Activated T-helper 17 cell treated with anti-CD3 and anti-CD28 coated beads, Interleukin-2, amount 50 U/mL, for 72 hours (primary cell): ENCODE measurements at places on chromosomes 6 and 20. TPM values are rescaled to one million over a fixed set of nuclear protein-coding genes. Genes with fewer than 3 reads are reported as not detected.

DNA sequence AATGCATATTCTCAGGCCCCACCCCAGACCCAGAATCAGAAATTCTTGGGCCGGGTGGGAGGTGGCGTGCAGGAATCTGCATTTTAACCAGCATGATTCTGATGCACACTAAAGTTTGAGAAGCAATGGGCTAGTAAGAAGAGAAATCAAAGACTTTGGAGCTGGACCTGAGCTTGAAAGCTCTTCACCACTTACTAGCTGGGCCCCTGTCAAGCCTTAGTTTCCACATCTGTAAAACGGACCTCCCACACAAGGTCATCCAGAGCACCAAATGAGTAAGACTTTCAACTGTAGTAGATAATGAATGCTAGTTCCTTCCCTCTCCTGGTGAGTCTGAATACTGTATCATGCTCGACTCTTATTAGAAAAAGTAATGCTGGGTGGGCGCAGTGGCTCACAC is 87.0 kb downstream of the TBC1D7 start:
- ATAC-seq, result no peak

- ATAC-seq, result no peak
Measured at GRCh38 chr20:57162362-57162652, 104.1 kb downstream of the BMP7 start.

GRCh38 chr6:11317885-11318771 is 85.7 kb upstream of the NEDD9 start:
- peak; percentile 93 for ATAC-seq

DNA sequence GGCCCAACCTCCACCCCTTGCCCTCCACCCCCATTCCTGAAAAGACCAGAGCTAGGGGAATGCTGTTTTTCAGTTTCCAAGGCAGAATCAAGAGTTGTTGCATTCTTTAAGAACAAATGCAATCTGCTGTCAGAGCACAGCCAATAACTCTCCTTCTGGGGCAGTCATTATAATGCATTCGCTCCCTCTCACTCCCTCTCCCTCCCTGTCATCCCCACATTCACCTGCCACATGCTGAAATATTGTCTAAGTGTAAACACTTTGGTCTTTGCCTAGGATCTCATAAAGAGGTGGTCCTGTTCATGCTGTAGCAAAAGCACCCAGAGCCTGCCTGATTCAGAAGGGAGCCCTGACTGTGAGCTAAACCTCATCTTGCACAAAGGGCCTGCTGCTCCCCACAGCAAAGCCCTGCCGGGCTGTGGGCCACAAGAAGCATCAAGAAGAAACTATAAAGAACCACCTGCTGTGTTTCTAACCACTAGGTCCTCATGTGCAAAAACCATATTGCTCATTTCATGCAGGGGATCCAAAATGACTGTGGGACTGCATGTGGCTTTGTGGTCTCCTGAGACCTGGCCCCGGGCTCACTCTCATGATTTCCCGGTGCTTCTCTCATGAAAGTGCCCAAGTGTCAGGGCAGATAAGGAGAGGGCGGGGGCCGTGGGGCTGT is 85.6 kb downstream of the GPR6 start:
- ATAC-seq, result peak; percentile 52

DNA sequence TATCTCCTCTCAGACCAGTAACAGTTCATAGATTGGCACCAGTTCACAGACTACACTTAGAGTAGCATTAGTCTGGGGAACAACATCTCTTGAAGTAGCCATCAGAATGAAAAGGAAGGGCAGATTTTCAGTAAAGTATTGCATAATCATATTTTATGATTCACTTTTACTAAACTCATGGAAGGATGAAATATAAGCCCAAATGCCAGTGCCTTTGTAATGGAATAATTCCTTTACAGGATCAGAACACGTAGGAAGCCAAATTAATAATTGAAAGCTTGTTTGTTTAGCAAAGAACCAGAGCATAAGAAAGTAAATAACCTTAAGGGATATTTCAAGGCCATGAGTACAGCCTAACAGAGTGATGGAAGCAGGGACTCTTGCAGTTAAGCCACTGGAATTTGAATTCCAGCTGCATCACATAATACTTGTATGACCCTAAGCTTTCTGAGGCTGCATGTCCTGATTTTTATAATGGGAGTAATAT is 11.4 kb upstream of the LOC128125822 start:
- ATAC-seq, result no peak

DNA sequence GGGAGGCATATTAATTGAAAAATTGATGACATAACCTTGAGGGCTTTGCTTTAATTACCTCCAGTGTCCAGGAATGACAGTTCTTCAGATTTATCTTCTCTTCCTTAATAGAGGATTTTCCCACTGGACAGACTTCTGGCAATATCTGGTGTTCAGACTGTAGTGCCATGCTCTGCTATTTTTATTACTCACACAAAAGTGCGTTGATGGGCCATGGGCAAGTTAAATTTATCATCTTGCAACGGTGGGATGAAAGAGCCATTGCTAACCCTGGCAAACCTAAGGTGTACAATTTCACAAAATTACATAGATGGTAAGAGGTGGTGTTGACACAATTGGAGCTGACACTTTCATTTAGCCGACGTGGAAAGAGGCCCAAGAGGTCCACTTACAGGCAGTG is 253.7 kb upstream of the PLCB4 start:
- ATAC-seq, result no peak

DNA sequence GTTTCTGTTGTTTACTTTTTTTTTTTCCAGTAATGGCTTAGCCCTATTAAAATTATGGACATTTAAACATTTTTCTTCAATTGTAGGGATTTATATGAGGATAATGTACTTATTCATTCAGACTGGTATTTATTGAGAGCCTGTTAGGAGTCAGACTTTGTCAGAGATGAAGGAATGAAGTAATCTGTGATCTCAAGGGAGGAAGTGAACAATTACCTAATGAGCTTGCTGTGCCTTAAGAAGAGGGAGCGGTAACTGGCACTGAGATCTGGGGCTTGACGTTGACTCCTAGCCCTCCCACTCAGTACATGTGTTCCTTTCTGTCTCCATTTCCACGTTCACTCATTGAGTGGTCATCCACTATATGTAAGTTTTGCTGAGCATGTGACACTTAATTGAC is 12.6 kb downstream of the AFDN start:
- ATAC-seq, result no peak

GRCh38 chr6:154538640-154539191 is 28.2 kb upstream of the CNKSR3 start:
- ATAC-seq, result no peak

GRCh38 chr20:41650231-41650948 is 32.2 kb upstream of the CHD6 start:
- no peak for ATAC-seq

DNA sequence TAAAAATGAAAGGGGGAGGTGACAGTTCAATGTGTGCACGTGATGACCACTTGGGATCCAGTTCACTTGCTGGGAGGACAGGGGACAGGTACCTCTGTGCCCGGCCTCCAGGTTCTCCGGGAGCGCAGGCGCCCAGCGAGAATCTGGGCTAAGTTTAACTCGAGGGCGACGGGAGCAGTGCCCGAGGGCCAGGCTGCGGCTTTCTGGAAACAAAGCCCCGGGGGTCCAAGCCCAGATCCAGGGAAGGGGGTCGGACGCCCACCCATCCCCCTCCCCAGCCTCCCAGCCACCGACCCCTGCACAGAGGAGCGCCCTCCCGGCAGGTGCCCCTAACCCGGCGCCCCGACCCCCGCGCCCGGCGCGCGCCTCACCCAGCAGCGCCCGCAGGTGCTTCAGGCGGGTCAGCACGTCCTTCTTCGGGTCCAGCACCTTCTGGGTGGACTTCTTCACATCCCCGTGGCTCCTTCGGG is 405 bp downstream of the RALGAPA2 start:
- ATAC-seq, result peak; percentile 11

DNA sequence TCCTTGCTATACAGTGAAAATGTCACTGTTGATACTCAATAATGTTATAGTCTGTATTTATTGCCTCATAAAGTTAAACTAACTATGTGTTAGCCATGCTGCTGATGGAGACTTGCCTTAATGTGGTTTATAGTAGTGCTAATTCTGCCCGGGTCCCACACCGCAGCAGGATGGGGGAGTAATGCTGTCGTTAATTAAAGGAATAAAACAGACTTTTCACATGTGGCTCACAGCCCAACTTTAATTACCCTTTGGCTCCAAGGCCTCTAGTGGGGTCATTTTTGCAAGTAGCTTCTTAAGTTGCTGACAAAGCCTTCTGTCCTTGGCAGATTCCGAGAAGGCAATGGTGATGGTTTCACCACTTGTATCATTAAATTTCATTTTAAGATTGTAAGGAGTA is 634.3 kb downstream of the TBC1D32 start:
- ATAC-seq, result no peak

DNA sequence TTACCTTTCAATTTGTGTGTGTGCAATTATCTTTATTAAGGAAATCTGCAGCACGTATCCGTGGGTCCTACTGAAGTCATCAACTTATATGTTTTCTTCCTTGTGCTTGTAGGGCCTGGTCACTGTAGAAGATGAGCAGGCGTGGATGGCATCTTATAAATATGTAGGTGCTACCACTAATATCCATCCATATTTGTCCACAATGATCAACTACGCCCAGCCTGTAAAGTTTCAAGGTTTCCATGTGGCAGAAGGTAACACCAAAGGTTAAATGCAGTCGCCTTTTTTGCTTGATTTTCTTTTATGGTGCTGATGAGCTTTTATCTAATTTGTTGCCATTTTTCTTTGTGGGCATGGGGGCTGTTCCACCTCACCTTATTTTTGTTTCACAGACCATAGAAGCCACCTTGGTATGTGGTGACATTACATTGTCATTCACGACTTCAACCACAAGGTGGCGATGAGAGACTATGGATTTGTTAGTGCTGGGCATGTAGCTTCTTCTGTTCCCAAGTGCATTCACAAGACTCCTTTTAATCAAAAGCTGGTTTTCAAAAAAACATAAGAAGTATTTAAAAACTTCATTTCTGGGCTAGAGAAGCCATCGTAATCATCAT is 106.5 kb upstream of the LAMP5 start:
- peak; percentile 56 for ATAC-seq

DNA sequence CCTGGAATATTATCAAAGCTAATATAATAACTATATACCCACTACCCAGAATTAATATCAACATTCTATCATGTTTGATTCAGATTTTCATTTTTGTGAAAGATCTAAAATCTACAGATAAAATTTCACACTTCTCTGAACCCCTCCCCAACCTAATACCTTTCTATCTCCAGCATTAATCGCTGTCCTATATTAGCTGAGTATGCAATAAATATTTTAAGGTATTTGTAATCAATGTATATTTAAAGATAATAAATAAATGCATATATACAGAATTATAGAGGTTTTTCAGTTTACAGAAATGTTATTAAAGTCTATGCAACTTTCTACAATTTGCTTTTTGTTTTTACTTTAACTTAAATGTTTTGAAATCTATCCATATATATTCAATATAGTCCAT is 156.7 kb upstream of the NRSN1 start:
- ATAC-seq, result no peak

DNA sequence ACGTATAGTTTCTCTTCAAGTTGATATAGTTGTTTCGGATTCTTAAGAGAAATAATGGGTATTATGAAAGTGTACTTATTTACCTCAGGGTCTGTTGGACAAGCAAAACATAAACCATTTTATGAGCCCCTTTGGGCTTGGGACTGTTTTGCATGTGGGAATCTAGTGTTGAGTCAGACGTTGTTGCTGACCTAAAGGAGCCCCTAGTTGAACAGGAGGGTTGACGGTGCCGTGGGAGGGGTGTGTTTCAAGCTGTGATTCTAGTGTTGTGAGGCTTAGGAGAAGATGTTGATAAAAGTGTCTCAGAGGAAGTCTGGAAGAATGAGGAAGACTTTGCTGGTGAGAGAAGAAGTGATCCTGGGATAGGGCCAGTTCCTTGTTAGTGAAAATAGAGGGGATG is 140.0 kb downstream of the ARID1B start:
- ATAC-seq, result no peak

GRCh38 chr6:15061180-15061641 is 184.7 kb upstream of the JARID2 start:
- no peak for ATAC-seq

- peak; percentile 39 for ATAC-seq
Measured at GRCh38 chr20:8368670-8369069, 236.6 kb downstream of the PLCB1 start.

- ATAC-seq, result no peak
Measured at GRCh38 chr20:62347151-62347404, 20.0 kb downstream of the LAMA5 start.

DNA sequence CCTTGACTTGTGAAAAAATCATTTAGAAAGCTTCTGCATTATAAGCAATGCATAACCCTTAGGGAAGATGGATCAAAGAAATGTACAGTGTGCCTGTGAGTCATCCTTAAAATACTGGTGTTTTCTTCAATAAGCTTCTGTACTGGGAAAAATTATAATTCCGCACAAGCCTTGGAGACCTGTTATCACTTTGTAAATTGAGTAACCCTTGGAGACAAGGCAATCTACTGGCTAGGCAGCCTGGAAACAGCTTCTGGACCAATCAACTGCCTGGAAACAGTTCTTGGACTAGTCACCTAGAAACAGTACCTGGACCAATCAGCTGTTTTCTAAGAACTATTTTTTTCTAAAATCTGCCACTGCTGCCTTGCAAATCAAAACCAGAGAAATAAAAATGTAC is 25.8 kb upstream of the RNGTT start:
- no peak for ATAC-seq

- ATAC-seq, result no peak
Measured at GRCh38 chr6:50851049-50851845, 32.6 kb downstream of the TFAP2B start.

DNA sequence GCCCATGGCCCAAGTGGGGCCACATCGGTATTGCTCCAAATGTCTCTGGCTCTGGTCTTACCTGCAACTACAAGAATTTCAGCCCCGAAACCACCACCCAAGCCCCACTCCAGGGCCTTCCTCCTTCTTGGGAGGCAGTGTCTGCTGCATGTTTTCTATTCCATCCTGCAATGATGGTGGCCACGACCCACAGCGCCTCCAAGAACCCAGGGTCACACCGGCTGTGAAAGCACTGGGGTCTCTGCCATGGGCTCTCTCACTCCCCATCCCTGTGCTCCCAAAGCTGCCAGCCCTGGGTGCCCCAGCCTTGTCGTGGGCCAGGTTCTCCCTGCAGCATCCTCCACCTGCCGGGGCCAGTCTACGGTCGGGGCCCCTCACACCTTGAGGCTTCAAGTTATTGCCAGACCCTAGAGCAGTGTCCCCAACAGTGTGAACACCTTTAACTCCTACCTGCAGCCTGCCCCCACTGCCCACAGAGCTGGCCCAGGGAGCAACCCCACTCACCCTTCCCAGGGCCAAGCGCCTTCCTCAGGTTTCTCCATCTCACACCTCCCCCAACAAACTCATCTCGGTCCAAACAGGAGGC is 115.4 kb downstream of the JPH2 start:
- ATAC-seq, result no peak

The PDYN gene
- not detected for total RNA-seq

The POU5F1 gene
- total RNA-seq, result not detected

The TREM1 gene
- total RNA-seq, result 5.1 TPM

The TRIM15 gene
- not detected for total RNA-seq

The KIF13A gene
- 0.45 TPM for total RNA-seq

The FNDC1 gene
- total RNA-seq, result not detected

The CTCFL gene
- not detected for total RNA-seq

The IMPG1 gene
- total RNA-seq, result not detected

The TNFRSF21 gene
- 0.74 TPM for total RNA-seq

The SSTR4 gene
- total RNA-seq, result not detected

The OLIG3 gene
- total RNA-seq, result 3.5 TPM

The BTN1A1 gene
- 0.21 TPM for total RNA-seq

The STX11 gene
- total RNA-seq, result 22.3 TPM

The HLA-DMB gene
- total RNA-seq, result 17.7 TPM

The C20orf202 gene
- not detected for total RNA-seq

The BANF2 gene
- not detected for total RNA-seq
